ENCODE measurements at places on chromosomes 6 and 20.

DNA sequence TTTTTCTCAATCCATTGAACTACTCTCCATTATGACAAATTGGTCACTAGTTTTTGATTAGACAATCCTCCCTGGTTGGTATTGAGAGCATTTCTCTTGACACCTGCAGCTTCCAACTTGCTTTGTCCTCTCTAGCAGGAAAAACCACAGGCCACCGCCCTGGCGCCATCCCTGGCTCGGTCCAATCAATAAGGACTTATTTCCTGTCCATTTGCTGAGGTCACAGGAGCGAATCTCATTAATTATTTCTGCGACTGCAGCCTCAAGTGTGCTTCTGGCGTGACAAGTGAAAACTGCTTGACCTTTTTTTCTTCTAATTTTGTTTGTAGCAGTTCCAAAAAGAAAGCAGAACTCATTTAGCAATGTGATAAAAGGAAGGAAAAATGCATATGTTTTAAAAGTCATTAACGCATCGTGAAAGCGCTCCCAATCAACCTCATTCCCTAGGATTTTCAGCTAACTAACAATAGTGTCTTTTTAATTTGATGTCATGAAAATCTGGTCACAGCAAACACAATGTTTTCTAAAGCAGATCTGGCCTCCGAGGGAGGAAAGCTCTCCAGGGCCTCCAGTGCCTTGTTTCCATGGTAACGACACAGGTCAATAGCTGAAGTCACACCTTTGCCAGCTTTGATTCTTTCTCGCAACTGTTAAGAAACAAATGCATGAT is 39.0 kb upstream of the BEND3 start:
- peak; percentile 62 for DNase-seq

GRCh38 chr20:32494483-32495216 is 90.5 kb downstream of the NOL4L start:
- peak; percentile 23 for DNase-seq

DNA sequence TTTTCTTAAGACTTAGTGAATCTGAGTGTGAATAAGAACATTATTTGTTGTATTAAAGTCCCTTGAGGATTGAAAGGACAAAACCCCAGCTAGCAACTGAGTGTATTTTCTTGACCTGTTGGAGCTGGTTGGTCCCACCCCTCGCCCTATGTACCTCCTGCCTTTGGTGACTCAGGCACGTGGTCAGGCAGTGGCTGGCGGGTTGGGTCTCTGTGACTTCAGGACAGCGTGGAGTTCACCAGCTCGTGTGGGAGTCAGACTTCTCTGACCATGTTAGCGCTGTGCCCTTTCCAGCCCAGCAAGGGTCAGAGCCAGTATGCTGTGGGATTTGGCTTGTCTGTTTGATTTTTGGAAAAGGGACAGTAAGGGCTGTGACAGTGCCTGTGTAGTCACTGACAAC is 93.7 kb downstream of the SSR1 start:
- no peak for DNase-seq

DNA sequence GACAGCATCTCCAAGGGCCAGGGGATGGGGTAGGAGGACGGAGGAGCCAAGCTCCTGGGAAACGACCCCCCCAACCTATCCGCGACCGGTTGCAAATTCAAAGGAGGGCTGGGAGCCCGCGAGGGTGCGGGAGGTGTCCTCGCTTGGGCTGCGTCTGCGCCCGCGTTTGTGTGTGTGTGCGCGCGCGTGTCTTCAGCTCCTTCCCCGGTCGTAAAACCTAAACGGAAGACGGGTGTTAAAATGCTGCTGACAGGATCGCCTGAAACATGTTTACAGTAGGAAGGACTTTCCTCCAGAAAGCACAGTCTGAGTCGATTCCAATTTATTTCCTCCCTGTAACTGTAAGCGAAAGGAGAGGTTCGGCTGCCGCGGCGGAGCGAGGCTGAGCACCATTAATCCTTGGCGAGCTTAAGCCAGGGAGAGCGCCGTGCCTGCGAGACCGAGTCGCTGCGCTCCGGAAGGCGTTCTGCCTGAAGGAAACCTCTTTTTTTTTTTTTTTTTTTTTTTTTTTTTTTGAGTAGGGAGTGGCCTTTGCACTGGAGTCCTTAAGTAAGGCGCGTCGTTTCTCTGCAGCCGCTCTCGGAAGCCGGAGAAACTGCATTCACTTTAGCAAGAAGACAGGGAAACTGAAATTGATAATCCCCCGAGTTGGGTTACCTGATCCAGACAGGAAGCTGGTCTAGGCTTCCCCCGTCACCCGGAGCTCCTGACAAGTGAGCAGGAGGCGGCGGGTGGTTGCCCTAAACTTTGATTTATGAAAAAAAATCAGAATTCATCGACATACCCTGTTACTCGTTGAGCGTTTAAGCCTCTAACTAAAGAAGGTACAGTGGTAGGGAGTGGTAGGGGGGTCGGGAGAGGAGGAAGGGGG is 4.8 kb upstream of the SOX4 start:
- peak; percentile 53 for DNase-seq

- no peak for DNase-seq
Observed at GRCh38 chr6:35668096-35668495, 20.6 kb downstream of the FKBP5 start.

- no peak for DNase-seq
Observed at GRCh38 chr6:13831615-13832014, 17.3 kb upstream of the MCUR1 start.

GRCh38 chr6:13357551-13358075 is 29.3 kb upstream of the TBC1D7 start:
- DNase-seq: peak; percentile 52

DNA sequence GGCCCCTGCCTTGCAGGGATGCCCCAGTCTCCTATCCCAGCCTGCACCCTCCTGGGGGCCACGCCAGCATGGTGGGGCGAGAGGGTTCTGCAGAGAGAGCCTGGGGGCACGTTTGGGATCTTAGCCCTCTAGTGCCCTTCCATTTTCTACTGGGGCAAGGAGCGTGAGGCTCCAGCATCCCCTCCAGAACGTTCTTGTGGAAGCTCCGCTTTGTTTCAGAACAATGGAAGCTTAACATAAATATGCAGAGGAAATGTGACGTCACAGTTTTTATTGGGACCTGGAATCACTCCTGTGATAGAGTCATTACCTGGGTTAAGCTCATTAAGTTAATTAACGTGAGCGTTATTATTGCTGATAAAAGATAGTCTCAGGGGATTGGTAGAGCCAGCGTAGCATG is 19.6 kb downstream of the BHLHE23 start:
- no peak for DNase-seq

DNA sequence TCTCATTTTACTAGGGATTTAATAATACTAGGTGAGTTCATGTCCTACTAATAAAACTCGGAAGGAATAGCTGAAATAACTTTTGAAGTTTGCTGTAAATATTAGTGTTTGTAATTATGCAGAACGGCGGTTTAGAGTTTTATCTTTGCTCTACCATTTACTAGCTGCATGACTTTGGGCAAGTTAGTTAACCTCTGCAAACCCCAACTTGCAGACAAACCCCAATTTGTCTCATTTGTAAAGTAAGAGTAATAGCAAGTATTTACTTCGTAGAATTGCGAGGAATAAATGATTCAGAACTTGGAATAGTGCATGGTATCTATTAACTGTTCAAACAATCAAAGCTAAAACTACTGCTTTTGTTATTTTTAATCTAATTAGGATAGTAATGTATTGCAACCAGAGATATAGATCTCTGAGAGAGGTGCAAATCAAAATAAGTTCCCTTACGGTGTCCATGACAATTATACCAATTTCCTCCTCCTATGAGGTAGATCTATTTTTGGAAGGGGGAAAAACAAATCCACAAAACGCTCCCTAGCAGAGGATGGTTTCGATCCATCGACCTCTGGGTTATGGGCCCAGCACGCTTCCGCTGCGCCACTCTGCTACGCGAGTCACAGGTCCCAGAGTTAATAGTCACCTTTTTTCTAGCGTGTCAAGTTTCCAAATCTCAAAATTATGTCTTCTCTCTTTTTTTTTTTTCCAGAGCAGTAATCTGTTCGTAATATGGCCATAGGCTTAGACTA is 35.1 kb upstream of the BTN3A2 start:
- peak; percentile 66 for DNase-seq

GRCh38 chr20:36779656-36780025 is 6.1 kb upstream of the DSN1 start:
- DNase-seq: peak; percentile 46

DNA sequence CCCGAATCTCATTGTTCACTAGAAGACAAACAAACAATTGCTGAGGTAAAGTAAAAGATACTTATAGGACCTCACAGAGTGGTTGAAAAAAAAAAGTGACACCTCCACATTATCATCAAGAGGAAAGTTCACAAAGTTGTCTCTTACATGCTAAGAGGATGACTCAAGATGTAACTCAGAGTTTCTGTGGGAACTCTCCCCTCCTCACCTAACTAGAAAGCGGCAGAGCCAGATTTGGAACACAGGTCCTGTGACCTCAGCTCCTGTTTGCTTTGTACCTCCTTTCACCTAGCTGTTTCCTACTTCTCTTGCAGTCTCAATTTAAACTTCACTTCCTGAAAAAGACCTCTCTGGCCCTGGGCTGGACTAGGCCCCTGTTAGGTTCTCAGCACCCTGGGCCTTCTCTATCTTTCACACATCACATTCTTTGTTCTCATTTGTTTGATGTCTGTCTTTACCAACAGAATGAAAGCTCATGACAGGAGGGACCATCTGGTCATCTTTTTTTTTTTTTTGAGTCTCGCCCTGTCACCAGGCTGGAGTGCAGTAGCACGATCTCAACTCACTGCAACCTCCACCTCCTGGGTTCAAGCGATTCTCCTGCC is 60.8 kb downstream of the CD24 start:
- no peak for DNase-seq

- no peak for DNase-seq
Observed at GRCh38 chr6:1784422-1784884, 174.7 kb downstream of the FOXC1 start.

DNA sequence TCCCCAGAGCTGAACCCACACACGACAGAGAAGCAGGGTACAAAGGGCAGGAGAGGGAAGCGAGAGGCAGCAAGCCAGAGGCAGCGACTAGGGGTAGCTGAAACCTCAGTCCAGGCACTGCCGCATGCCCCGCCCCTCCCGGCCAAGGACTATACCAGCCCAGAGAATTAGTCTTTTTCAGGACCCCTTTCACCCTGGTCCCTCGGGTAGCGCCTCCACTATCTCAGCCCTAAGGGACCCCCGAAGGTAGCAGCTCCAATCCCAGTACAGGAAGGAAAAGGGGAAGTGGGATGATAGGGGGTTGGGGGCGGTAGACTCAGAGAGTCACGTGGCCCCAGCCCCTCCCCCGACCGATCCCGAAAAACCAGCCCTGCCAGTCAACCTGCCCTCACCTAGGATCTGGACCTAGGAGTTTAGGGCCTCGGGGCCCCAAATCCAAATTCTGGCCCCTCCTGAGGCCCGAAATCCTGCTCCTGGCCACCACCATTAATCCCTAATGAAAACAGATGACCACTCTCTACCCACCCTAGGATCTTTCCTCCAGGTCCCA is 1.3 kb downstream of the RGL2 start:
- peak; percentile 88 for DNase-seq

All from H9 (cell line).